ENCODE measurements at places on chromosomes 16 and 17.

DNA sequence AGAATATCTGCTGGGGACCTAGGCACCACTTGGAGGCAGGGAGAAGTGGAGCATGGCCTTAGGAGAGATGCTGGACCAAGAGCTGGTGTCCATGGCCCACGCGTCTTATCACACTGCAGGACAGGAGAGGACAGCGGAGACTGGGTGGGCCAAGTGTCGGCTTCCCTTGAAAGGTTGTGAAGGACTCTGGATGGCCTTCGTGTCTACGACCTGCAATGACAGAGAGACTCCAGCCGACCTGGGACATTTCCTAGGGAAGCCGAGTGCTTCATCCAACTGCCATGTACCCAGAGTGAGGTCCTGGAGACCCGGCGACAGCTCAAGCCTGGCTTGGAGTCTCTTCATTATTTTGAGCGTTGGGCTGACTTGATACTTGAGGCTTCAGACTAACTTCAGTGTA lies 20.5 kb downstream of the C1QTNF1 start:
- no peak for DNase-seq

DNA sequence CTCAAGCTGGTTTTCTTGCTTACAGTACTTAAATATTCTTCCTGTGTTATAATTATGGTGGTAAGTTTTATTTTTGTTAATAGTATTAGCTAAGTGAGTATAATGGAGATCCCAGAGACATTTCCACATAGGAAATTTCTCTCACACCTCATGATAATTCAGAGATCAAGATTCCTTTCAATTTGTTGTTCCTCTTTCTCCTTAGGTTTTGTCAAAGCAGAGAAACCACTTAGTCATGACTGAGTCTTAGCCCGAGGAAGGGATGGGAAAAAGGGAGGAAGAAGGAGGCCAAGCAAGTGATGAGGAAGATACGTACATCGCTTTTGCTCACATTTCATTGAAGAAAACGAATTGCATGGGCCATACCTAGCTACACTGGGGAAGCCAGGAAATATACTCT lies 18.4 kb downstream of the ESRP2 start:
- DNase-seq = no peak

- no peak for DNase-seq
These were observed 691 bp upstream of the TMEM98 start for GRCh38 chr17:32927201-32927723.

DNA sequence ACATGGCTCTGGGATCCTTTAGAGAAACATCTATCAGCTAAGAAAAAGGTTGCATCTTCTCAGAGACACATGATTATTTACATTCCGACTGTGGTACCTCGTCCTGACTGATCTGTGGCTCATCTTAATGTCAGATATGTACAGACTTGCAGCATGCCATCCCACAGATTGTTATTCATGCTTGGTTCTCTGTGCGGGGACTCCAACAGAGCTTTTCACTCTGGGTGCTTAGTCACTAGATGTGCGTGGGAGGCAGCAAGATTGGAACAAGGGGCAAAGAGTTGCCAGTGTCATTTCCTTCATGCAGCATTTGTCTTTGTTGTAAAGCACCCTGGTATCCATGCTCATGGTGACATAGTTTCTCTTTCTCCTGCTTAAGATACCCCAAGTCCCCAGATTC lies 179.1 kb upstream of the CACNG5 start:
- peak; percentile 46 for DNase-seq

DNA sequence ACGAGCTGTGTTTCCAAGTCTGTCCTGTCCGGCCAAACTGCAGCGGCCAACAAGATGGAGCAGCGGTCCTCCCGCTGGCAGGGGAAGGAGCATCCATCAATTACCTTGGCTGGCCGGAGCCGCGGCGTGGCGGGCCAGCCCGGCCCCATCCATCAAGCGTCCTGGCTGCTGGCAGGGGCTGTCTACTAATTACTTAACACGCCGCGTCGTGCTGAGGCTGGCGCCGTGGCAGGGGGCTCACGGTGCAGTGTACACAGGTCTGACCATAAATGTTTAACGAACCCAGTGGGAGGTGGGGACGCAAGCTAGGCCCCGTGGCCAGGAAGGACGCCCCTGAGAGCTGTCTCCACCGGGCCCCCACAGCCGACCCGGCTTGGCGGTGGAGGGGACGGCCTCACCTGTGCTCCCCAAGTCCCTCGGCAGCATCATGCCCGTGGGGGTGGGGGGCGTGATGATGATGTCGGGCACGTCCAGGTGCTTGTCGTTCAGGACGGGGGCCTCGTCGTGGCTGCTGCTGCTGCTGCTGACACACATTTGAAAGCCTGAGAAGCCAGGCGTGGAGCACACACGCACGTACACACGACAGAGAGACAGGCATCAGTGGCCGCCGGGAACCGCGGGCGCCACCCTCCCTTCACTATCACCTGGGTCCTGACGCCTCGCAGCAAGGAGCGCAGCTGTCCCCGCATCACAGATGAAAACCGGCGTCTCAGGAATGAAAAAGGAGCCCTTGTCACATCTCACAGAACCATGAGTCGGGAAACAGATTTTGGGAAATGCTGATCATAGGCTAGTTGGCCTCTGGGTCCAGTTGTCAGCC lies 21.2 kb upstream of the GINS2 start:
- no peak for DNase-seq

- DNase-seq = no peak
These were observed 154.7 kb upstream of the CACNG3 start for GRCh38 chr16:24101431-24101830.

DNA sequence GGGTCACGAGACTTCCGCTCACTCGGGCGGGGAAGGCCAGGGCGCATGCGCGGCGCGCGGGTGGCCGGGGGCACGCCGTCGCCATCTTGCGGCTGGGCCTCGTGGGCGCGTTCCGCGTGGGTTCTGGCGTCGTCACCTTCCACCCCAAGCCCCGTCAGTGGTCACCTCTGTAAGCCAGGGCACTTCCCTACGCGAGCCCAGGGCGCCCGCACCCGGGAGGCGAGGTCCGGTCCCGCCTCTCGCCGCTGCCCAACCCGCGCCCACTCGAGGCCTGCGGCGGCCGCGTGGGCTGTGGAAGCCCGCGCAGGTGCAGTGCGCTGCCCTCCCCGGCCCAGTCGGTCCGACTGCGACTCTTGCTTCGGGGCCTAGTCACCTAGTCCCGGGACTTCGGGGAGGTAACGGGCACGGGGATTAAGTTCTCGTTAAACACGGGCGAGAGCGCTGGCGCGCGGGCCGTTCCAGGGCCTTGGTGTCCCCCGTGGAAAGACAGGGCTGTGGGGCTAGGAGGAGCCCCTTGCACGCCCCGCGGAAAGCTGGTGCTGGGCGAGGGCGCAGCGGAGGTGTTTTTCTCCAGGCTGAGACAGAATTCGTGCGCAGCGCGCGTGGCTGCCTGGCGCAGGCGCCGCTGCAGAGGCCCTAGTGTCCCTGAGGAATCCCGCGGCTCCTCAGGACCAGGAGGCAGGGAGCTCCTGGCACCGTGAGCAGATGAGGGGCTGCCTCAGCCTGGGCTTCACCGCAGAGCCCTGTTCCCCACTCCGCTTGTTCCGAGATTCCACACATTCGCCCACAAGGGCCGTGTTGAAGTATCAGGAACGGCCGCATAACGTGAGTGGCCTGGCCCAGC lies 472 bp upstream of the ARHGDIA start:
- DNase-seq = peak; percentile 96

DNA sequence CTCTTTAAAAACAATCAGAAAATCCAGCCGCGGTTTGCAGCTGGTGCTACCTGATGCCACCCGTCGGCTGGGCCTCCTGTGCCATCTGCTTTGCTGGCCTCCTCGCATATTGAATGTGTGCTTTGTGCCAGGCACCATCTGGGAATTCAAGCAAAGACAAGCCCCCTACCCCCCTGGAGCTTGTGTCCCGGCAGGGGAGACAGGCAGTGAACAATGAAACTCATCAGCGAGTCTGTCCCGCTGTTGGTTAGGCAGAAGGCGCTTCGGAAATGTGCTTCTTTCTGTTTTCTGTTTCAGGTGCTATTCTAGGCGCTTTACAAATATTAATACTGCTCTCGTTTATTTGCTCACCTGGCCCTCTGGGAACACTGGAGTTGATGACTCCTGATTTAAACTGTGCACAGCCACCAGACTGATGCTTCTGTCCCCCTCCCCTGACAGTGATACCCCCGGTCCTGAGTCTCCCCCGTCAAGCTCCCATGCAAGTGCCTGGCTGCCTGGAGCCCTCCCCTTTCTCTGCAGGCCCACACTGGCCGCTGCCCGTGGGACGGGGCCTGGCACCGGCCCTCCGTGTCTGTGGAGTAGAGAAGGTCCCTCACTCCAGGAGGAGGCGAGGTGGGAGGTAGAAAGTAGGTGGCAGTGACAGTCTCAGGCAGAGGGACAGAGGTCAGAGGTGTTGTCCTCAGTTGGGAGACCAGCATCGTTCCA lies 126.1 kb upstream of the PLCG2 start:
- no peak for DNase-seq

- DNase-seq = peak; percentile 48
These were observed at the start of gene VAT1 for GRCh38 chr17:43021741-43022512. Gene VAT1 (minus strand): TSS chr17:43022385. CDS start chr17:43022322, 63 bp downstream.

DNA sequence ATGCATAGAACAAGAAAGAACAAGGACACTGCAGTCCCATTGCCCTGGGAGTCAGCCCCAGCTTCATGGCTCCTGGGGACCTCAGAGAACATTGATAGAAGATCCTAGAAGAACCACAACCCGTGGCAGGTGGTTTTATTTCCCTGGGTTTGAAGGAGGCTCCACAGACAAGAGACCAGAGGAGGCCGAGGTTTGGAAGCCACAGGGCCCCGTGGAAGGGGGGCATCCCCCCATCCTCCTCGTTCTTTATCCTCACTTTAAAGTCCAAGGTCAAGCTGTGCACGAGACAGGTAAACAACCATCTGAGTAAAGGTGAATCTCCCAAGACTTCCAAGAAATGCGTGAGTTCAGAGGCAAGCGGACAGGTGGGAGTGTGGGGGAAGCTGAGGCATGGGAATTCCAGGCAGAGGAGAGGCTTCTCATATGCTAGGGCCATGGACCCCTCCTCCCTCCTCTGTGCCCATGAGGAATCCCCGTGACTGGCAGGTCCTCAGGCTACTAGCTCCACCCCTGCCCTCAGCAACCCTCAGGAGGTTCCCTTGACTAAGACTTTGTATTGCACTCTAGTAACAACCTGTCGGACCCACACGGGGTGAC lies 849 bp upstream of the SULT1A1 start:
- DNase-seq = no peak
